B cell (primary cell): ENCODE measurements at places on chromosomes 7 and 10. TPM values are rescaled to one million over a fixed set of nuclear protein-coding genes. Genes with fewer than 3 reads are reported as not detected.

GRCh38 chr7:30941582-30942323, 22.0 kb upstream of the GHRHR start:
- no peak for DNase-seq

DNA sequence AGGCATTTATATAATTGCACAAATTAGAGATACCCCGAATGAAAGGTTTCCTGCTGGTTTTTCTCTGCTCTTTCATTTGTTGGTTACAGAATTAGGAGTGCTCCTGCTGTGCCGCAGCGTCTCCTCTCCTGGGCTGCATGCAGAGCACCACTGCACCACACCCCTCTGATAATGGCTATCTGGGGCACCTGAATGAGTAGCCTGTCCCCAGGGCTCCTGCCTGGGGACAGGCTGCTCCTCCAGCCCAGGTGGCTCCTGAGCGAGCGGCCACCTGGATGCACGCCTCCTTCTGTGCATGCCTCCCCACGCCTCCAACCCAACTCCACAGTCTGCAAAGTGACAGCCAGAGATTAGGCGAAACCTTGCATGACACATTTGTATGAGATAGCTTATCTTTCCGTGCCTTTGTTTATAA, 242.6 kb upstream of the FZD8 start:
- DNase-seq = no peak

GRCh38 chr10:100781145-100781665, 35.8 kb downstream of the PAX2 start:
- no peak for DNase-seq

Gene GIMAP2
- polyA plus RNA-seq = 13.2 and 19.9 TPM in 2 replicates

DNA sequence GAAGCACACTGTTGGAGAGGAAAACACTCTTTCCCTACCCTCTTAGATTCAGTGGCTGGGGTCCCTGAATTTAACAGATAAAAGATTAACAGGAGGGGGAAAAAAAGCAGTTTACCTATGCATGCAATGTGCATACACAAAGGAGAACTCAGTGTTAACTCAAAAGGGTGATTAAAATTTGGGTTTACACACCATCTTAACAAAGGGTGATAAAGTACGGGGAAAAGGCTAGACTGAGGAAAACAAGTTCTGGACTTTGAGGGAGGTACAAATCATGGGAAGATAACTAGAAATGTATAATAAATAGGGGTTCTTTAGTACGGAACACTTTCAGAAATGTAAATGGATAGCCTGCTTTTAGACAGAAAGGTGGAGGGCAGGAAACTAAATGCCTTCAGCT, 83.1 kb downstream of the SRPK2 start:
- DNase-seq = no peak

- DNase-seq = no peak
These were observed 90.9 kb downstream of the BAMBI start for GRCh38 chr10:28768227-28768626.

GRCh38 chr7:2106924-2107323, 125.8 kb downstream of the MAD1L1 start:
- no peak for DNase-seq

DNA sequence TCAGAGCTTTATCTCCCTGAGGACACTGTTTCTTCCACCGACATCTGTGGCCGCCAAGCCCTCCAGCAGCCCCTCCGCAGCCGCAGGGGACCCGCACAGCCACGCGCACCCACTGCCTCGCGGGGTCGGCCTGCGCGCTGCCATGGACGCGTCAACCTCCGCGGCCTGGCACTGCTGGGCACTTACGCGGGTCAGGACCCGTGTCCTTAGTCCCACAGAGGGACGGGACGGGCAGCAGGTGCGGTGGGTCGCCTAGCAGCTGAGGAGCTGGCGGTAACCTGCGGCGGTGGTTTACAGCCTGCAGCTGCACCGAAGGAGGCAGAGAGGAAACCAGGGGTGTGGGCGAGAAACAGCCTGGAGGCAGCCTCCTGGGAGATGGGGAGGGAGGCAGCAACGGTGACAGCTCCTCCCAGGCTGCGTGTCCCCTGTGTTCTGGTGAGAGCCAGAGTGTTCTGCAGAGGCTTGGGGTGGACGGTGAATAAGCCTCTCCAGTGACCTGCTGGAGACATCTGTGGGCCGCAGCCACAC, 61.3 kb downstream of the SEC61G start:
- DNase-seq = no peak

GRCh38 chr10:50334273-50334672, 83.0 kb upstream of the ASAH2 start:
- DNase-seq = no peak

- DNase-seq = no peak
These were observed 137.0 kb downstream of the GLCCI1 start for GRCh38 chr7:8105449-8106095.

Gene PDE6C
- polyA plus RNA-seq = not detected in 2 replicates

DNA sequence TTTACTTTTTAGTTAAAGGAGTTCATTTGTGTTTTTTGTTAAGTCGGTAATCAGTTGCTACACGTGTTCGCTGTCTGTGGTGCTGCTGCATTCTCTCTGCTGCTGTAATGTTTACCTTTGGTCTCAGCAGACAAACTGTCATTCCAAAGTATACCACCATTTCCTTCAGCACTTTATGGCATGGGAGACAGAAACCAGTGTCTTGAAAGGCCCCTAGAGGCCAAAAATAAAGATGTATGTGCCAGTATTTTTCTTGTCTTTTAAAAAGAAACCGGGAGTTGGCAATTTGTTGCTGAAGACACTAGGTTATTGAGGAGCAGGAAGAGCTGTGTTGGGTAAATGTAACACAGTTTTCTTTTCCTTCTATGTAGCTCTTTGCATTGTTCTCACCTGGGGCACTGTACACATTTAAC, 24.1 kb downstream of the ZNF92 start:
- no peak for DNase-seq

Gene ZNF438
- polyA plus RNA-seq = 2.0 and 2.9 TPM in 2 replicates

DNA sequence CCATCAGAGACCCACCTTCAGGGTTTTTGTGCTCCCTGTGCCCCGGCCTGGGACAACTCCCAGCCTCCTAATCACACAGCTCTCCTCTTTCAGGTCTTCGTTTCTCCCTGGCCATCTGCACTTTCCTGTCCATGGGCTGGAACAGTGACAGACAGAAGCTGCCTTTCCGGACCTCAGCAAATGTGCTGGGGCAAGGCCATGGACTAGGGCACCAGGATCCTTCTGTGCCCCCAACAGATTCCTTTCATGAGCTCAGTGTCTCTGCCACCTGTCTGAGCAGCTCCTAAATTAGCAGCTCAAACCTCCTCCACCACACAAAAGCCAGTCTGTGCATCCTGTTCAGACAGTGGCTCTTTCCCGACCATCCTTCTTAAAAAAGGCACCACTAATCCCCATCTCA, 41.9 kb upstream of the FRMD4A start:
- no peak for DNase-seq

- peak; percentile 38 for DNase-seq
These were observed 3.7 kb downstream of the IKZF1 start for GRCh38 chr7:50308203-50308531.

- DNase-seq = no peak
These were observed 13.2 kb upstream of the FAM107B start for GRCh38 chr10:14787938-14788337.

Gene CYP2C9
- polyA plus RNA-seq = not detected in 2 replicates

- no peak for DNase-seq
These were observed 151.2 kb downstream of the CFTR start for GRCh38 chr7:117630907-117631564.

DNA sequence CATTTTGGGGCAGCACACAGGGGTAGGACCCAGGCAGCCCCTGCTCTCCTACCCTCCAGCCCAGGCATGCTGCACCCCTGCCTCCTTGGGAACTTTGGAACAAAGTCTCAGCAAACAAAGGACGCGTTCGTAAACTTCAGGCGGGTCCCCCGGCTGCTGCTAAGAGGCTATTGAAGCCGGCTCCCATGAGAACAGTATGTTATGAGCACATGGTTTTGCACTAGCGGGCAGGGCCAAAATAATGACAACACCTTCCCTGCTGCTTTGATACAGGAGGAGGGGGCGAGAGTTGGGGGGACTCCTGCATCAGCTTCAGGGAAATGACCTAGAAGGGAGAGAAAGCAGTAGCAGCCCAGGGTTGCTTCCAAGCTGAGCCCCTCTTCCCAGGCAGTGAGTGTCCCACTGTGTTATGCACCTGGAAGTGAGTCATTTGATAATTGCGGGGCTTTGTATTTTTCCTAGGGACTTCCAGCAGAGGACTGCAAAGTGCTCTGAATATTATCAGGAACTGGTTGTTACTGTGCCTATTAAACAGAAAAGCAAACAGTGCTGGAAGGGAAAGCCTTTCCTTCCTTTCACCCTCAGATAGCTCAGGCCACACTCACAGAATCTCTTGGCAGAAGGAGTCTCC, 6.9 kb downstream of the ITPRIP start:
- DNase-seq = no peak

DNA sequence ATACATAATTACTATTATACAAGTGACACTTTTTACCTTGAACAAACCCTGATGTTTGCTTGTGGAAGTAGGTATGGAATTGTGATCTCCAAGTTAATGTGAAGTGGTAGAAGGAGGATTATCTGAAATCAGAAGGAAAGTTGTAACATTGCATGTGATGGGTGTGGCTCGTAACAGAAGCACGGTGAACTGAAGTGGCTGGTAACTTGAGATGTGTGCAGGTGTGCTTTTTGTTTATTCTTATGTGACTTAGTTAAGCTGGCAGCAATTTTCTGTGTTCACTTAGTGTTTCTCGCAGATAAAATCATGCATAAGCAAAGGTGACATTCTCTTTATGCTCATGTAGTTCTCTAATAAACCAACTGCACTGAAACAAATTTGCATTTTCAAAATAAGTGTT, 82.3 kb downstream of the ZEB1 start:
- DNase-seq = no peak

DNA sequence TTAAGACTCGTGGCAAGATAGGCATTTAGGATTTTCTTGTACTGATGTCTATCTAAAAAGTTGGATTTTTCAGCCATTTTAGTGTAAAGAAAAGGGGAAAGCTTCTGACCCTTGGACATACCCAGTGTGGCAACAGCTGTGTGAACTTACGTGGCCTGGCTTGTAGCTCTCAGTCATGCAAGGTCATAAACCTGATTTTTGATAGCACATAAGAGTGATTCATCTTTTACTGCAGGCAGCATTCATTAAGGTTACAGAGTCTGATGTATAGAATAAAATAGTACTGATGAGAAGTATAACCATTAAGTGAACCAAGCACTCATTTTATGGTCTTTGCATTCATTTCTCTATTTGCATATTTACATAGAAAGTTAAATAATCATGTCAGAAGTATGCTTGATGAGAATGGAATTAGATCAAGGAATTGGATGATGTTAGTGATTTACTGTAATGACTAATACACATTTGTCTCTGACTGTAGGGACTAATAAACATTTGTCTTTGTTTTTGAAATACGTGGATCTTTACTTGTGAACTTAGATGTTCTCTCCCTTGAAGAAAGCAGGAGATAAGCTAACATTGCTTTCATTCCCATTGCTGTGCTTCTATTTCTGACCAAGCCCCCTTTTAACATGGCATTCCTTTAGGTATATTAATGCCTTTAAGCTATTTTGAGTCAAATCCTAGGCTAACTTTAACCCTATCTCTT, 88.2 kb downstream of the GSDME start:
- DNase-seq = no peak

DNA sequence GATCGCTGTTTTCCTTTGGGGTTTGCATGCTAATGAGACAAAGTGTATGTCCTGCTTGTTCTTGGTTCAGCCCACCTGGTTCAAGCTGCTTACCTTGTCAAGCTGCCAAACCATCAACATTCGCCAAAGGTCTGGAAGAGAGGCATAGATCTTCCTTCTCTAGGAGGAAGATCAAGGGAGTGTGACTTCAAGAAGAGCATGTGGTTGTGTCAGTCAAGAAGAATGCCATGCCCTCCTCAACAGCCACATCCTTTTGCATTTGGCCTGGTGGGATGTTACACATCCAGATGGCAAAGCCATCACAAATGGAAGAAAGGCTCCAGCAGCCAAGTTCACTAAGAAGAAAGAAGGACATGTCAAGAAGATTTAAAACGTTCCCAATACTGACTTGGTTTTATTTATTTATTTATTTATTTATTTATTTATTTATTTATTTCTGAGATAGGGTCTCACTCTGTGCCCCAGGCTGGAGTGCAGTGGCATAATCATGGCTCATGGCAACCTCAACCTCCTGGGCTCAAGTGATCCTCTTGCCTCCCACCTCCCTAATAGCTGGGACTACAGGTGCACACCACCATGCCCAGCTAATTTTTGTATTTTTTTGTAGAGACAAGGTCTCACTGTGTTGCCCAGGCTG, 5.1 kb upstream of the PIP4K2A start:
- DNase-seq = no peak

DNA sequence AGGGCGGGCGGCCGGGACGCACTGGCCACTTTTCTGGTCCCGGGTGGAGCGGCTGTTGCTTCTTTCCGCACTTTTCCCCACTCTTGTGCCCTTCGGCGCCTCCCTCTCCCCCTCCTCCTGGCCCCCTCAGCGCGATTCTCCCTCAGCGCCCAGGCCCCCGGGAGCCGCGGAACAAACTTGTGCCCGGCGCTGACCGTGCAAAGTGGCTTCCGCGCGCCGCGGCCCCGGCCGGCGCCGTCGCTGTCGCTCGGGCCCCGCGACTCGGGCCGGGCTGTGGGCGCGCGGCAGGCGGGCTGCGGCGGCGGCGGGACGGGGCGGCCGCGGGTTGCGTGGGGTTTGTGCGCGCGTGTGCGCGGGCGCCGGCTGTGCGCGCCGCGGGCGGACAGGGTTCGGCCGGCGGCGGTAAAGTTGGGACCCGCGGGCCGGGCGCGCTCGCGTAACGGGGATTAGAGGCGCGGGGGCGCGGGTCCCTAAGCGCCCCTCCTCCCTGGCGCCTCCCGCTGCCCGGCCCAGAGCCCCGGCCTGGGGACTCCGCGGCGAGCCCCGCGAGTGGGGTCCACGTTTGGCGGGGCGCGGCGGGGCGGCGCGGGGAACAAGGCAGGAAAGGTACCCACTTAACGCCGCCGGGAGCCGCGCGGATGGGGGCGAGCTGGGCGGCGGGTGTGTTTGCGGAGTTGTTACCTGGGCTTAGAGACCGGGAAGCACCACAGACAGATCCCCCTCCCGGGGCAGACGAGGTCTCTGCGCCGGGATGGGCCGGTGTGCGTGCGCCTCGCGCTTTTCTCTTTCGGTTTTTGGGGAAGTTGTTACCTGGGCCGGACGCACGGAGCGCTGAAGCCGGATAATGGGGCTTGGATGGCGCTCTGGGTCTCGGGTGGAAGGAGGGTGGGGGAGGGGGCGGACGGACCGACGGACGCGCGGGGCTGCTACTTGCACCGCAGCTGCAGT, 860 bp downstream of the ZEB1 start:
- DNase-seq = peak; percentile 83

Gene ADAM12
- 0.01 and 0.04 TPM in 2 replicates for polyA plus RNA-seq

DNA sequence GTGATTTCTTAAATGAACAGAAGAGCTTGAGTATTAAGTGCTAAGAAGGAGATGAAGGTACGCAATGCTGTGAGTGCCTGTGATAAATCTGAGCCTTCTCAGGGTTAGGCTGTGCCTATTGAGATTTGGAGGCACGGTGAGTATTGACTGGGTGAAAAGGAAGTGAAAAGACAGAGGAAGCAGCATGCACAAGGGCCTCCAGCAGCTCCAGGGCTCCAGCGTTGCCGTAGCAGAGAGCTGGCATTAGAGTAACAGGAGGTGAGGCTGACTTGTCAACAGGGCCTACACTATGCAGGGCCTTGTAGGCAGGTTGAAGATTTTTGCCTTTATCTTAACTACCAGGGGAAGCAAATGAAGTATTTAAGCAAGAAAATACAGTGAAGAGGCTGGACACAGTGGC, 54.1 kb upstream of the PDCD4 start:
- peak; percentile 38 for DNase-seq
